ENCODE measurements at places on chromosomes 16 and 17.

GRCh38 chr17:40346765-40347158, 17.8 kb downstream of the GJD3 start:
- no peak for DNase-seq

- DNase-seq = no peak
Measured at GRCh38 chr17:71412803-71413202, 708.0 kb upstream of the SOX9 start.

DNA sequence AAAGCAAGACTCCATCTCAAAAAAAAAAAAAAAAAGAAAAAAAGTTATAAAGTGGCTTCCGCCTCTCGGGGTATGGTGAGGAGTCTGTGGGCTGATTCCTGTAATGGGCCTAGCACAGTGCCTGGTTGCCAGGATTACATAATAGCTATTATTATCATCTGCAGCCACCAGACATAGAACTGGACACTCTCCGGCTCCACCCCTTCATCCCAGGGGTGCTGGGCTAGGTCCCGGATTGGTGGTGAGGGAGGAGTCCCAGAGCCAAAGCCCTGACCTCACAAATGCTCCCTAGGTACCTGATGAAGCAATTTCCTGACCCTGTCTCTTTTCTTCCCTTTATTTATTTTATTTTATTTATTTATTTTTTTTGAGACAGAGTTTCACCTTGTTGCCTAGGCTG, 11.6 kb upstream of the ADGRG1 start:
- no peak for DNase-seq

- peak; percentile 21 for DNase-seq
Measured at GRCh38 chr17:8225813-8226535, 15.6 kb upstream of the AURKB start.

- DNase-seq = no peak
Measured at GRCh38 chr16:80346111-80346632, 194.6 kb upstream of the DYNLRB2 start.

- DNase-seq = no peak
Measured at GRCh38 chr16:24493821-24494220, 45.5 kb upstream of the RBBP6 start.
